Sciatic nerve (tissue), 2 donors: ENCODE measurements at places on chromosomes 6 and 20. TPM values are rescaled to one million over a fixed set of nuclear protein-coding genes. Genes with fewer than 3 reads are reported as not detected.
A peak's percentile ranks its signal among the peaks of the same experiment; 100 is the strongest.

- no peak for DNase-seq
Observed at GRCh38 chr6:21444711-21445260, 148.8 kb upstream of the SOX4 start.

DNA sequence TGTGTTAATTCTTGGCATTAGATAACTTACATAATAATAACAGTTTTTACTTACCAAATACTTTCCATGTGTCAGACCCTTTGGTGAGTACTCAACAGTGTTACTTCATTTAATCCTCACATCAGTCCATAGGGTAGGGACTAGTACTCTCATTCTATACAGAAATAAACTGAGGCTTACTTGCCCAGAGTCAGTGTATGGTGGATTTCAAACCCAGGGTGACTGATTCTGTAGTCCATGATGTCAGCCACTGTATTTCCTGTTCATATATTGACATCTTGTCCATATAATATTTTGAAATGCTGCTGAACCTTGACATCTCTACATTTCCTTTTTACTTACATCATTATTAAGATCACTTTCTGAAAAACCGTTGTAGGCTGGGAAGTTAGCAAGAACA is 2.5 kb upstream of the PNLDC1 start:
- no peak for DNase-seq

DNA sequence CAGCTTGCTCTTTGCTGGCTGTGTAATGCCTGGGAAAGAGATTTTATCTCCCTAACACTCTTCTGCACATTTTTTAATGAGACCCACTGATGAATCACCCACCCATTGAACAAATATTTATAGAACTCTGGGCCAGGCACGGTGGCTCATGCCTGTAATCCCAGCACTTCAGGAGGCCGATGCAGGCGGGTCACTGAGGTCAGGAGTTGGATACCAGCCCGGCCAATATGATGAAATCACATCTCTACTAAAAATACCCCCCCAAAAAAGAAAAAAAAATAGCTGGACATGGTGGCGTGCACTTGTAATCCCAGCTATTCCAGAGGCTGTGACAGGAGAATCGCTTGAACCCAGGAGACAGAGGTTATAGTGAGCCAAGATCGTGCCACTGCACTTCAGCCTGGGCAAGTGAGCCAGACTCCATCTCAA is 82.1 kb upstream of the SIRPA start:
- DNase-seq: peak; percentile 80

DNA sequence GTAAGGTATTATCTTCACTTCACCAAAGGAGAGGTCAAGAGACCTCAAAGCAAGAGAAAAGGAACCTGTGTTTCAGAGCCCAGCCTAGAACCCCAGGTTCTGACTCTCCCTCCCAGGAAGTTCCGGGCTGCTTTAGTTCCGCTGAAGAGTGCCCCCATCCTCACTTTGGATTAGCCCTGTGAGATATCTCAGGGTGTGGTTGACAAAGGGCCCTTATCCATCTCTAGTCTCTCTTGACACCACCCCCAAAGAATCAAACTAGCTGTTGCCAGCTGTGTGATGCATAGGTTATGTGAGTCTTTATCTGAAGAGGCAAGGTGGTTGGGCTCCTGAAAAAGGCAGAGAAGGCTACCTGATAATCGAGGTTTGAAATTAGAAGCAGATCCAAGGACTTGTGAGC is 20.6 kb downstream of the BRPF3 start:
- DNase-seq: no peak

- DNase-seq: no peak
Observed at GRCh38 chr20:3814928-3815495, 5.3 kb upstream of the AP5S1 start.

DNA sequence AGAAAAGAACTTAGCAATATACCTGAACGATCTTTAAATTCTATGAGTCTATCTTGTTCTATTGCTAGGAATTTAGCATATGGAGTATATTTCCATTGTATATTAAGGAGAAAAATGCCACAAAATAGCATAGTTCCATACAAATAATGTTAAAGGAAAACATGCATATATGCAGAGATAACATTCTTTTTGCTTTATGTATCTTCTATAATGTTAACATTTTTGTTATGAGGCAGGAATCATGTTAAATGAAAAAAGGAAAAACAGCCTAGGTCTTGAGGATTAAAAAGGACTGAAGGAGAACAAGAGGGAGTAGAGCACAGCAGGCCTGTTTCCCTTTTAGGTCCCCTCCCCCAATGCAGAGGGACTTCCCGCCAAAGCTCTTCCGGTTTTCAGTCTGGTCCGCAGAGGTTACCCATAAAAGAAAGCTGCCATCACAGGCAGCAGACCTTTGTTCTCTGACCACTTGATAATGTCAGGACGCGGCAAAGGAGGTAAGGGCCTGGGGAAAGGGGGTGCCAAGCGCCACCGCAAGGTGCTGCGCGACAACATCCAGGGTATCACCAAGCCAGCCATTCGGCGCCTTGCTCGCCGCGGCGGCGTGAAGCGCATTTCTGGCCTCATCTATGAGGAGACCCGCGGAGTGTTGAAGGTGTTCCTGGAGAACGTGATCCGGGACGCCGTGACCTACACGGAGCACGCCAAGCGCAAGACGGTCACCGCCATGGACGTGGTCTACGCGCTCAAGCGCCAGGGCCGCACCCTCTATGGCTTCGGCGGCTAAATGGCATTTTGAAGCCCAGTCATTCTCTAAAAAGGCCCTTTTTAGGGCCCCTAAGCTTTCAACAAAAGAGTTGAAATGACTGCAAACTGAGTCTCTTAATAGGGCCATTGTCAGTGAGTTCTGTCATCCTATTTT is 108.4 kb upstream of the PRSS16 start:
- DNase-seq: no peak

DNA sequence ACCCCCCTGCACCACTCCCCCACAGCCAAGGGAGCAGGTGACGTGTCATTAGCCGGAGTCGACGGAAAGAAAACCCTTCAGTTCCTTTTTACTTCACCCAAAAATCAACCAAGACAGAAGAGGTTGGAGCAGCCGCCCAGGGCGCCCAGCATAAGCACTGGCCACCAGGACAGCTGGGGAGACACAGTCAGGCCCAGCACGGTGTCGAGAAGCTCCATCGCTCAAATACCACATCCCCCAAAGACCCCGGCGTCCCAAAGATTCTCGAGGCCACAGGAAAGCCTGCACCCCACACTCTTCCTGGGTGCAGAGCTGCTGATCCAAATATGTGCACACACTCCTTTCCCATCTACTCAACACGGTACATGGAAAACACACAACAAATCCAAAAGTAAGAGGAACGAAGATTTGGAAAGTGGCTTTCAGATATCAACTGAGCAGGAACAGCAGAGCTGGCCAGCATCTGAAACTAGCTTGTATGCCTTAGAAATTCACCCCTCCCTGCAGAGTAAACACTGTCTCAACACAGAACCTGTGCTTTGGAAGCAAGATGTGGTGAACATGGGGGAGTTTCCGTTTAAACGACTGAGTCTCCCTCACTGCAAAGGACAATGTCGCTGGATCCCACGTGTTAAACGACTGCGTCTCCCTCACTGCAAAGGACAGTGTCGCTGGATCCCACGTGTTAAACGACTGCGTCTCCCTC is 54.6 kb downstream of the DLL1 start:
- peak; percentile 34 for DNase-seq

GRCh38 chr6:157452096-157452495 is 71.1 kb downstream of the ZDHHC14 start:
- DNase-seq: no peak

GRCh38 chr6:55266896-55267295 is 60.4 kb upstream of the GFRAL start:
- no peak for DNase-seq

GRCh38 chr20:17990278-17990972 is 21.6 kb downstream of the MGME1 start:
- no peak for DNase-seq

DNA sequence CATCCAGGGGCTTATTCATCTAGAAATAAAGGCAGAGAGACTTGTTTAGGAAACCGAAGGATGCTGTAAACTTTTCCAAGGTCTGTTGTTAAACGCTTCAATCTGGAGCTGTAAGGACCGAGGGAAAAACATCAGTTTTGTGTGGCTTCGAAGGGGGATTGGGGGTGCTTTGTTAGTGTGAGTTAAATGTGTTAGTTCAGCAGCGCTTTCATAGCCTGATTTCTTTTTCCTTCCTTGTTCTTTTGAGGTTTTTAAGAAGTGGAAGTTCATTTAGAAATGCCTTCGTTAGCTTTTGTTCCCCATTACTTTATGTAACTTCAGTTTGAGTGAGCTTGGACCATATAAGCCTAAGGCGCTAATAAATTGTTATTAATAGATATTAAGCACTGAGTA is 1.5 kb downstream of the ANKS1A start:
- no peak for DNase-seq

GRCh38 chr20:32332614-32333013 is 25.5 kb upstream of the ASXL1 start:
- no peak for DNase-seq

- DNase-seq: no peak
Observed at GRCh38 chr6:146149770-146150169, 120.9 kb downstream of the GRM1 start.

DNA sequence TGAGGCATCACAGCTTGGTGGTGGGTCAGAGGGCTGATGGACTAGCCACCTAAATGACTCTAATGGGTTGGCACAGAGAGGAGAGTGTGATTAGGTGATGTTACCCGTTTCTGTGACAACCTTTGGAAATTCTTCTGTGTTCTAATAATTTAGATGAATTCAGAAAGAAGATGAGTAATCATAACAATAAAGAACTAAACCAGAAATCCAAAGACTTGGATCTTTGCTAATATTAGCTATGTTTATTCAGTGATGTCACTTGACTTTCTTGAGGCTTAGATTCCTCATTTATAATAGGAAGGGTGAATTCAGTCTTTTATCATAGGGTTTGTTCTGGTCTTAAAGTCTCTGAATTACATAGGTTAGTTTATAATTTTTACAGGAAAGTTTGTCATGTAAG is 19.9 kb downstream of the CRYBG1 start:
- no peak for DNase-seq

DNA sequence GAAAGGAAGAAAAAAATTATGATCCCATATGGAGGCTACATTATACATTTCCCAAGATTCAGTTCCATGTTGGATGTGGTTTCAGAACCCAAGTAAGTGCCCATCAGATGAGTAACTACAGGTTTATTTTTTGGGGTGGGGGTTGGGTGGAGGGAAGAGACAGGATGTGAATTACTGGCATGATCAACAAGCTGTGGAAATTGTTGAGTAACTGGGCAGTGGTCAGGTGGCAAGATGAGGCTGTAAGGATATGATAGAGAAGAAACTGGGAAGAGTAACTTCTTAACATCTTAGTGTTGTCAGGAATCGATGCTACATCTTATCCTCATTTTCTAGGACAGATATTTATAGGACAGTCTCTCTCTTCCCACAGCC is 153.5 kb downstream of the CFAP61 start:
- no peak for DNase-seq

DNA sequence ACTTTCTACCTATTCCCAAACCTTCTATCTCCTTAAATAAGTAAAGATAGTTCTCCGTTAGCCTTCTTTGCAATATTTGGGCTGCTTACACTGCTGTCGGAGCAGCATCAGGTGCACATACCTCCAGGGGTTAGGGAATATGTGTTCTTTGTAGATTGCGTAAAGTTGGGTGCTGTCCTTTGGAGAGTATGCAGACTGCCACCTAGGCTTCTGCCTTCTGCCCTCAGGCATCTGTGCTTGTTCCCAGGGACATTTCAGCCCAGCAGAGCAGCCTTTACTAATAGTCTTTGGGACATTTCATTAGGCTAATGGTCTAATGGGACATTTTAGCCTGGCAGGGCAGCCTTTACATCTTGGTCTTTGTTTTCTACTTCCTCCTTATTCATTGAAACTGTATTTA is 260.6 kb downstream of the TPBG start:
- DNase-seq: no peak

- no peak for DNase-seq
Observed at GRCh38 chr20:10509376-10509775, 74.3 kb downstream of the SLX4IP start.

DNA sequence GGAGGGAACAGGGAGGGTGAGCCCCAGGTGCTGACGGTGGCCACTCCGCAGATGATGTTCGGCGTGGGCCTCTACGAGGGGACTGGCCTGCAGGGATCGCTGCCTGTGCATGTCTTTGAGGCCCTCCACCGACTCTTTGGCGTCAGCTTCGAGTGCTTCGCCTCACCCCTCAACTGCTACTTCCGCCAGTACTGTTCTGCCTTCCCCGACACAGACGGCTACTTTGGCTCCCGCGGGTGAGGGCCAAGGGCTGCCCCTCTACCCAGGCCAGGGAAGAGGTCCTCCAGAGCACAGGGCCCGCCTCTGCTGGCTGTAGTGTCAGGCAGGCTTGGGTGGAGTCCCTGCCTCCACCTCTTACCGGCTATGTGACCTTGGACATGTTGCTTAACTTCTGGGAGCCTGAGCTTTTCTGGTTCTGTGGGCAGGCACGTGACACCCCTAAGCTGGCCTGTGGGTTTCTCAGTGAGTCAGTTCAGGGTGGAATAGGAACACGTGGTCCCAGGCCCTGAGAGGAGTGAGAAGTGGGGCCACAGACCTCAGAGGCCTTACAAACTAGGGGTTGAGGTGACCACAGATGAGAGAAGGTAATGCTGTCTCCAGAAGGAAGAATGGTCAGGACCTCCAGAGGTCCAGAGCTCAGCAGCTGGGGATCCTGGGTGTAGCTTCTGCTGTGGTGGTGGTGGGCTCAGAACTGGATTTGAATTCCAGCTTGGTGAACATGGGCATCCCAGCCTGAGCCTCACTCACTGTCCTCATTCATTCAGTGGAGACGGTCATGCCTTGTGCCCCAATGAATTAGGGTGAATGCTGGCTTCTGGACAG is 11.9 kb downstream of the PCIF1 start:
- no peak for DNase-seq

- DNase-seq: no peak
Observed at GRCh38 chr20:46420878-46421277, 14.5 kb upstream of the ELMO2 start.

RBM24 gene
- 3.1 TPM for total RNA-seq

GFRAL gene
- total RNA-seq: 0.22 TPM

ADAM33 gene
- 117 TPM for total RNA-seq

OR2H1 gene
- not detected for total RNA-seq

MAP7 gene
- total RNA-seq: 1.2 TPM

FOXA2 gene
- total RNA-seq: not detected

ADGRG6 gene
- 57.4 TPM for total RNA-seq

HLA-G gene
- total RNA-seq: 1.2 TPM

THBD gene
- total RNA-seq: 25.3 TPM

COL9A3 gene
- 69.6 TPM for total RNA-seq

MAFB gene
- 38.6 TPM for total RNA-seq

CCDC170 gene
- total RNA-seq: 4.5 TPM

FHL5 gene
- total RNA-seq: 13.2 TPM
